ENCODE measurements at places on chromosomes 2 and 18. TPM values are rescaled to one million over a fixed set of nuclear protein-coding genes. Genes with fewer than 3 reads are reported as not detected.
A peak's percentile ranks its signal among the peaks of the same experiment; 100 is the strongest.

- no peak overlapping the region for H3K4me3 ChIP-seq
- H3K27ac ChIP-seq = no peak overlapping the region
- H3K4me1 ChIP-seq = peaks cover 7% of the 10 kb centered on the region
- no peak for DNase-seq
- no peaks in the 10 kb centered on the region for H3K27me3 ChIP-seq
Measured at GRCh38 chr2:39390216-39390615, 46.9 kb downstream of the MAP4K3 start.

- H3K36me3 ChIP-seq = no peaks in the 10 kb centered on the region
- H3K4me3 ChIP-seq = no peak overlapping the region
- H3K27ac ChIP-seq = no peak overlapping the region
- H3K27me3 ChIP-seq = no peaks in the 10 kb centered on the region
- no peaks in the 10 kb centered on the region for H3K4me1 ChIP-seq
Measured at GRCh38 chr2:46634905-46635304, 155.5 kb downstream of the TMEM247 start.

DNA sequence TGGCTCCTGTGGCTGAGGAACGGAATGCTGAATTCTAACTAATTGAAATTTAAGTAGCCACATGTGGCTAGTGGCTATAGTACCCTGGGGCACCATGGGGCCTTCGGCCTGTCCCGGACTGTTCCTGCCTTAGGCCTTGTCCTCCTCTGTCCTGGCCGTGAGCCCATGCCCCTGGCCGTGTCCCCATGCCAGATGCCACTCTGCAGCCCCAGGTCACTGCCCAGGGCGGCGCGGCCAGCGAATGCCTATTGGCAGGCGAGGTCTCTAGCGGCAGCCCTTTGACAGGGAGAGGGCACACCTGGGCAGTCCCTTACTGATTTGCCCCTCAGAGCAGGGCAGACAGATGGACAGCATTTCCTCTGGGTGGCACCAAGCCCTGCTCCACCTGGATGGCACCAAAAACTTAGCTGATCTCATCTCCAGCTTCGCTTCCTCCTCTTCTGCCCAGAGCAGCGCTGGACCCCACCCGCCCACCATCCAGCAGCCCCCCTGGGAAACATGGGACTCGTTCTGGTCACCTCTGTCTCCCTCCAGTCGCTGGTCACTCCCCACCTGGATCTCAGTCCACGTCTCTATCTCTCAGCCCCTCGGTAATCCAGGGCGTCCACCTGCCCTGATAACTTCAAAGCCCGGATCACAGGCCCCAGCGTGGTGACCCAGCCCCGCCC, 1.1 kb upstream of the DGKD start:
- H3K27me3 ChIP-seq = no peaks in the 10 kb centered on the region
- peak overlapping the region; percentile 85 for H3K4me3 ChIP-seq
- DNase-seq = peak; percentile 32

GRCh38 chr2:875687-876615, 74.7 kb upstream of the SNTG2 start:
- H3K4me3 ChIP-seq = no peak overlapping the region
- no peak overlapping the region for H3K27ac ChIP-seq
- H3K27me3 ChIP-seq = no peaks in the 10 kb centered on the region
- H3K36me3 ChIP-seq = no peaks in the 10 kb centered on the region

DNA sequence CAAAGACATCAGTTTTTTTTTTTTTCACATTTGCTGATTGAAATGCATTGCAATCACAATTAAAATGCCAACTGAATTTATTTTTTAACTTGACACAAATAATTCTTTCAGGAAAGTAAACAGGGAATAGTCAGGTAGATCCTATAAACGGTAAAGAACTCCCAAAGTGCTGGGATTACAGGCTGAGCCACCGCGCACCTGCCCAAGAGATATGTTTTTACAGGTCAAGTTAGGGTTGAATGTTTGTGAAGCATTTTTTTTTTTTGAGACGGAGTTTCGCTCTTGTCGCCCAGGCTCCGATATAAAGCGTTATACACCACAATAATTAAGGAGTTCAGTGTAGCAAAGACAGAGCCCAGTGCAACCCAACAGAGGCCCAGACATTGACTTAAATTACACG, 15.1 kb downstream of the ITM2C start:
- H3K27ac ChIP-seq = no peak overlapping the region
- no peaks in the 10 kb centered on the region for H3K4me1 ChIP-seq
- no peaks in the 10 kb centered on the region for H3K36me3 ChIP-seq
- H3K4me3 ChIP-seq = no peak overlapping the region
- H3K27me3 ChIP-seq = no peaks in the 10 kb centered on the region
- no peak for DNase-seq

GRCh38 chr2:45888167-45888566, 236.7 kb downstream of the PRKCE start:
- H3K27ac ChIP-seq = no peak overlapping the region
- peaks cover 15% of the 10 kb centered on the region for H3K4me1 ChIP-seq
- no peaks in the 10 kb centered on the region for H3K36me3 ChIP-seq
- no peak for DNase-seq
- H3K27me3 ChIP-seq = no peaks in the 10 kb centered on the region
- H3K4me3 ChIP-seq = no peak overlapping the region

- no peaks in the 10 kb centered on the region for H3K4me1 ChIP-seq
- H3K4me3 ChIP-seq = no peak overlapping the region
- no peak overlapping the region for H3K27ac ChIP-seq
- H3K36me3 ChIP-seq = no peaks in the 10 kb centered on the region
- no peak for DNase-seq
Measured at GRCh38 chr2:101351207-101351606, 36.1 kb downstream of the CREG2 start.

GRCh38 chr18:58990720-58991119, 126.0 kb downstream of the ZNF532 start:
- H3K4me3 ChIP-seq = no peak overlapping the region
- H3K36me3 ChIP-seq = no peaks in the 10 kb centered on the region
- H3K27me3 ChIP-seq = no peaks in the 10 kb centered on the region

GRCh38 chr18:63689064-63689463, 13.7 kb upstream of the SERPINB11 start:
- no peaks in the 10 kb centered on the region for H3K4me1 ChIP-seq
- no peak for DNase-seq
- no peak overlapping the region for H3K27ac ChIP-seq
- no peaks in the 10 kb centered on the region for H3K27me3 ChIP-seq
- no peak overlapping the region for H3K4me3 ChIP-seq

- H3K27ac ChIP-seq = no peak overlapping the region
- H3K27me3 ChIP-seq = peaks cover 98% of the 10 kb centered on the region
- H3K36me3 ChIP-seq = no peaks in the 10 kb centered on the region
Measured at GRCh38 chr2:72914206-72914559, 3.1 kb upstream of the EMX1 start.

DNA sequence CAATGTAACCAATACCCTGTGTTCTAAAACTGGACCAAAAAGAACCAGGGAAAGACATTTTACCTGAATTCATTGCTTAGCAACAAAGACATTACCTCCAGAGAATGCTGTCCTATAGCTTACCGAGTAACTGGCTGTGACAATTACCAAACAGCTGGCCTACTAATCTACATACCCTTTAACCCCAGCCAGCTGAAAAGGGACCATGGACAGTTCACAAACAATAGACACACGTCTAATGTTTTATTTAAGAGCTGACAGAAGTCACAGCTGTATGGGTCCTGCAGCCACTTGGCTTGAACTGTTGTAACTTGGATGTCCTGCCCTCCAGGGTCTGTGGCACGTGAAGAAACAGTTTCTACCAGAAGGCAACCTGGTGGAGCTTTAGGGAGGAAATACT, 130.1 kb upstream of the EFEMP1 start:
- H3K27me3 ChIP-seq = no peaks in the 10 kb centered on the region
- no peak overlapping the region for H3K4me3 ChIP-seq
- no peaks in the 10 kb centered on the region for H3K36me3 ChIP-seq
- H3K4me1 ChIP-seq = no peaks in the 10 kb centered on the region
- no peak for DNase-seq

GRCh38 chr2:216560838-216561270, 62.2 kb downstream of the RPL37A start:
- H3K27me3 ChIP-seq = no peaks in the 10 kb centered on the region
- no peaks in the 10 kb centered on the region for H3K4me1 ChIP-seq
- no peak overlapping the region for H3K4me3 ChIP-seq
- peak; percentile 60 for DNase-seq

- H3K27ac ChIP-seq = no peak overlapping the region
- H3K4me1 ChIP-seq = no peaks in the 10 kb centered on the region
- no peak overlapping the region for H3K4me3 ChIP-seq
- no peak for DNase-seq
- no peaks in the 10 kb centered on the region for H3K27me3 ChIP-seq
Measured at GRCh38 chr2:185967335-185967734, 228.7 kb downstream of the FSIP2 start.

- DNase-seq = no peak
- no peak overlapping the region for H3K27ac ChIP-seq
- H3K4me3 ChIP-seq = no peak overlapping the region
- no peaks in the 10 kb centered on the region for H3K27me3 ChIP-seq
Measured at GRCh38 chr2:96864343-96865091, 5.4 kb downstream of the SEMA4C start.

DNA sequence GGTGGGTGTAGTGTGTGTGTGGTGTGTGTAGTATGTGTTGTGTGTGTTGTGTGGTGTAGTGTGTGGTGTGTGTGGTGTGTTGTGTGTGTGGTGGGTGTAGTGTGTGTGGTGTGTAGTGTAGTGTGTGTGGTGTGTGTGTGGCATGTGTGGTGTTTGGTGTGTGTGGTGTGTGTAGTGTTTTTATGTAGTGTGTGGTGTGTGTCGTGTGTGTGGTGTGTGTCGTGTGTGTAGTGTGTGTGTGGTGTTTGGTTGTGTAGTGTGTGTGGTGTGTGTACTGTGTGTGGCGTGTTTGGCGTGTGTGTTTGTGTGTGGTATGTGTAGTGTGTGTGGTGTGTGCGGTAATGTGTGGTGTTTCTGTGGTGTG, 4.7 kb upstream of the RTP5 start:
- DNase-seq = no peak
- H3K36me3 ChIP-seq = no peaks in the 10 kb centered on the region
- H3K4me3 ChIP-seq = no peak overlapping the region
- H3K4me1 ChIP-seq = peaks cover 8% of the 10 kb centered on the region
- peaks cover 19% of the 10 kb centered on the region for H3K27me3 ChIP-seq

GRCh38 chr2:230411570-230412370, 4.2 kb upstream of the SP100 start:
- no peaks in the 10 kb centered on the region for H3K27me3 ChIP-seq
- no peaks in the 10 kb centered on the region for H3K36me3 ChIP-seq
- peak; percentile 75 for DNase-seq
- H3K4me3 ChIP-seq = peak overlapping the region; percentile 69
- peaks cover 13% of the 10 kb centered on the region for H3K4me1 ChIP-seq

GRCh38 chr2:177175917-177176668, 36.5 kb upstream of the HNRNPA3 start:
- H3K4me1 ChIP-seq = no peaks in the 10 kb centered on the region
- H3K27ac ChIP-seq = no peak overlapping the region
- no peak for DNase-seq
- H3K36me3 ChIP-seq = no peaks in the 10 kb centered on the region

The FAP gene
- total RNA-seq = 0.39 TPM

The DES gene
- 2.0 TPM for total RNA-seq

The SULT1C2 gene
- total RNA-seq = 0.39 TPM

The PCARE gene
- not detected for total RNA-seq

The RGPD5 gene
- 11.5 TPM for total RNA-seq

The SLC14A1 gene
- total RNA-seq = 3.2 TPM

The TMX3 gene
- total RNA-seq = 46.6 TPM

Measured in adrenal gland (tissue), 19 donors.